RWPE2 (cell line): ENCODE measurements at places on chromosomes 4 and X.
A peak's percentile ranks its signal among the peaks of the same experiment; 100 is the strongest.

- no peak for DNase-seq
These were observed 773 bp upstream of the ZNF827 start for GRCh38 chr4:145939441-145939750.

DNA sequence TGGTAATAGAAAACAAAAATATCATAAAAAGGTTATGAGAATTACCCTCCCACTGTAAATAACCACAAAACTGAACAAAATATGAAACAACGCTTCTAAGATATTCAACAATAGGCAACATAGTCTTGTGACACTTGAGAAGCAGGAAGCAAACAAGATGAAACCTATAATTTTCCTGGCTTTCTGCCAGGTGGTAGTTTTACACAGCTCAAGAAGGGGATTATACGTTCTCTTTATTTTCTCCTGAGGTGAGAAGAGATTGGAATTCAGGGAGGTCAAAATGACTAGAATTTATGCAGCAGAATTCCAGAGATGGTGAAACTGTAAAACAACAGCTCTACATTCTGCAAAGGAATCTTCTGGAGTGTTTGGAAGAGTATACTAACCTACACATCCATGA is 186.0 kb downstream of the HHIP start:
- no peak for DNase-seq

DNA sequence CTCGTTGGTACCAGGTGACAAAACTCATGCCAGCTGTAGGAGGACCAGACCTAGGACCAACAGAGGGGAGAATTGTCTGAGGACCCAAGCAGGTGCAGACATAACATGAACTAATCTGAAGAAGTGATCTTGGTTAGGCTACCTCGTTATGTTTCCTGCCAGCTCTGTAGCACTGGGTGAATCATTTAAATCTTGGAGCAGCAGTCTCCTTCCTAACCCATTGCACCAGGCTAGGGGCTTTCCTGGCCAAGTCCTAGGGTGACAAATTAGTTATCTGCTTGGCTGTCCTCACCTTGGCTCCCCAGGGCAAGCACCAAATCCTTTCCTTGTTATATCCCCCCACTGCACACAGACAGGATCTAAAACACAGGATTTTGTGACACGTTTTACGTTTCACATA is 87.8 kb downstream of the WWC2 start:
- DNase-seq, result no peak

GRCh38 chr4:163404580-163404979 is 60.9 kb downstream of the NPY5R start:
- DNase-seq, result no peak

DNA sequence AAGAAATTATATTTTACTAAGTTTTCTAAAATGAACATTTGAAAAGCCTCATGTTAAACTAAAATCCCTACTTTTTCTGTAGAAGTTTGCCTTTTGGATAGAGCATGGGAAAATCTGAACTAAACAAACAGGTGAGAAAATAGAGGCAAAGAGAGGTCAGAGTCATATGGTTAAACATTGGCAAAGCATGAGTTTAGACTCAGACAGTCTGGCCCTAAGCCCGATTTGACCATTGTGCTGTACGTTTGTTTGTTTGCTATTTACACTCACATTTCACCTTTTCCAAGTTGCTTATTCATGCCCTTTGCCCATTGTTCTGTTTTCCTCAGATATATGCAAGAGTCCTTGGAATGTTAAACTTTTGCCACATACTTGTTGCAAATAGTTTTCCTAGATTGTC is 85.4 kb downstream of the TIGD2 start:
- no peak for DNase-seq

- DNase-seq, result no peak
These were observed 164.9 kb downstream of the DCTD start for GRCh38 chr4:182752158-182752910.

GRCh38 chr4:8117278-8117682 is 41.3 kb downstream of the ABLIM2 start:
- DNase-seq, result no peak

DNA sequence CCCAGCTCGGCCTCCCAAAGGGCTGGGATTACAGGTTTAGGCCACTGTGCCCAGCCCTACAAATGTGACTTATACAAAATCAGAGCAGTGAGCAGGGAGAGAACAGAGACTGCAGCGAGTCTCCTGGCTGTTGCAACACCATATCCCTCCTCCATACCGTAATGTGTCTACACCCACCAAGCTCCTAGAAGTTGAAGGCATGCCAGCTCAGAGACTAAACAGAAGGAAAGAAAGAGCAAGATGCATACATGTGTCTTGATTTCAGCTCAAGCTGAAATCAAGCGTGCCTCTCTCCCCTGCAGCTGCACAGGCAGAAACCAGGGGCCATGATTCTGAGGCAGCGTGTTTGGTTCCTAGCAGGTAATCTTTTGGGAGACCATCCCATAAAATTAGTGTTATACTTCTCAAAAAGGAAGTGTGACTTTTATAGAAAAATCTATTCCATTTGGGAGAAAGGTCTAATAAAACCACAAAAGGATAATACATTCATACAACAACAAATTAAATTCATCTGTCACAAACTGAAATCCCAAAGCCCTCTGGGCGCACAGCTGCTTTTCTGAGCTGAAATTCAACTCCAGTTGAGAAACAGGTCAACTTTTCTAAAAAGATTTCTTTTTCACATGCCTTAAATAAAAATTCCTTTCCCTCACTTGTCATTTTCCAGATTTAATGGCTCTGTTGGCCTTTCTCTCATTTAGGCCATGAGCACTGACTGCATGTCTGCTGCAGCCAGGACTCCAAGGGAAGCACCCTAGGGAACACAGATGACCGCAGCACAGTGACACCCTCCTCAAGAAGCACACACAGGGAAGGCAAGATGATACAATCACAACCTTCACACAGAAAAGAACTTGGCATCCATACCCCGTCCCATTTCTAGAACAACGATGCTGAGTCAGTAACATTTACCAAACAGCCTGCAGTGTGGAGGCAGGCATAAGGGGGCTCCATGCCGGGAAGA is 34.4 kb downstream of the AFAP1 start:
- DNase-seq, result no peak

GRCh38 chr4:166941629-166942028 is 292.7 kb downstream of the SPOCK3 start:
- no peak for DNase-seq

DNA sequence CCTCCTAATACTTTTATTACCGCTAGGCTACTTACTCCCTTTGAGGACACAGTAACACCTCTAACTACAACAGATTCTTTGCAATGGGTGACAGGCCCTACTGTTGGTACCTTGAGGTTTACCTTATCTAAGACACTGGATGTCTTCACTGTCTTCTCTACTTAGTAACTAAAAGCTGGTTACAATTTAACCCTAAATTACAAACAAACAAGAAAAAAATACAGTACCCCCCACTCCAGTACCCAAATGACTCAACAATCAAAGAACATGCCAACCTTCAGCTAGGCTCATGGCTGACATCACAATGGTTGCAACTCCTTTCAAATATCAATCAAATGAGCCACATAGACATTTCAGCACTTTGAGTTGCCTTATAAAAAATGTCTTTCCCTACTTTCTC is 198.0 kb downstream of the GUCY2F start:
- no peak for DNase-seq

GRCh38 chrX:536616-537015 is 94.0 kb upstream of the SHOX start:
- peak; percentile 57 for DNase-seq

DNA sequence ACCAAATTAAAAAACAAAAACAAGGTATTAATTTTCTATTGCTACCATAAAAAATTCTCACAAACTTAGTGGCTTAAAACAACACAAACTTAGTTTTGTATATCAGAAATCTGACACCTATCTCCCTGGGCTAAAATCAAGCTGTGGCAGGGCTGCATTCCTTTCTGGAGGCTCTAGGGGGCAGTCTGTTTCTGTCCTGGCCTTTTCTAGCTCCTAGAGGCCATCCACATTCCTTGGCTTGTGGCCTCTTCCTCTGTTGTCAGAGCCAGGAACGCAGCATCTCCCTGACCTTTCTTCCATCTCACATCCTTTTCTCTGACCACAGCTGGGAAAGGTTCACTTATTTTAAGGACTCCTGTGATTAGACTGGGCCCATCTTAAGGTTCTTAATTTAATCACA is 38.9 kb upstream of the TLR2 start:
- no peak for DNase-seq

DNA sequence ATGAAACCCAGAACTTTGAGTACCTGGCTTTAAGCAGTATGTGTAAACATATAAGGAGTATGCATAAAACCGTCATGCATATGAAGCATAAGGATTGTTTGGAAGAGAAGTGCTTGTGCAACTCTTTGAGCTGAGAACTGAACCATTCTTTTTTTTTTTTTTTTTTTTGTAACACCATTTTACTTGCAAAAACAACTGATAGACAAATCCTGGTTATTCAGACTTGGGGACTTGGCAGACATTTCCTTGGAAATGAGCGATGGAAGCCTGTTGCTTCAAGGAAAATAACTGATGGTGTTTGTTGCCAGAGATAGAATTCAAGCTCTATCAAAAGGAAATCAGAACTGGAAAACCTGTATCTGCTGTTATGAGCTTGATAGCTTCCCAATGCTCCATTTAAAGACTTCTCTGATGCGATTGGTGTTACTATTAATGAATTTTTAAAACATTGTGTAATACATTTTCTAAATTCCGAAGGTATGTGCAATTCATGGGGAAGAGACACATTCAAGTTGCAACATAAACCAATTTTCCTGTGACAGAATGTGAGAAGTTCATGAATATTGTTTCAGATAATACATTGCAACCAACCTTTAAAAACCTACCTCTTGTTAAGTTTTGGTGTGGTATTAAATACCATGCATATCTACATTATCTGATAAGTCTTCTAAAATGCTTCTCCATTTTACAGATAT is 47.0 kb upstream of the FAT1 start:
- no peak for DNase-seq

DNA sequence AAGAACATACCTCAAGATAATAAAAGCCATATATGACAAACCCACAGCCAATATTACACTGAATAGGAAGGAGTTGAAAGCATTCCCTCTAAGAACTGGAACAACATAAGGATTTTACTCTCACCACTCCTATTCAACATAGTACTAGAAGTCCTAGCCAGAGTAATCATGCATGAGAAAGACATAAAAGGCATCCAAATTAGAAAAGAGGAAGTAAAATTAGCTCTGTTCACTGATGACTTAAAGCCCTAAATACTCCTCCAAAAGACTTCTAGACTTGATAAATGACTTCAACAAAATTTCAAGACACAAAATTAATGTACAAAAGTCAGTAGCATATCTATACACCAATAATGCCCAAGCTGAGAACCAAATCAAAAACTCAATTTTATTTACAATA is 235.7 kb downstream of the NKX6-1 start:
- no peak for DNase-seq

- no peak for DNase-seq
These were observed 12.9 kb downstream of the PALLD start for GRCh38 chr4:168509786-168510185.

DNA sequence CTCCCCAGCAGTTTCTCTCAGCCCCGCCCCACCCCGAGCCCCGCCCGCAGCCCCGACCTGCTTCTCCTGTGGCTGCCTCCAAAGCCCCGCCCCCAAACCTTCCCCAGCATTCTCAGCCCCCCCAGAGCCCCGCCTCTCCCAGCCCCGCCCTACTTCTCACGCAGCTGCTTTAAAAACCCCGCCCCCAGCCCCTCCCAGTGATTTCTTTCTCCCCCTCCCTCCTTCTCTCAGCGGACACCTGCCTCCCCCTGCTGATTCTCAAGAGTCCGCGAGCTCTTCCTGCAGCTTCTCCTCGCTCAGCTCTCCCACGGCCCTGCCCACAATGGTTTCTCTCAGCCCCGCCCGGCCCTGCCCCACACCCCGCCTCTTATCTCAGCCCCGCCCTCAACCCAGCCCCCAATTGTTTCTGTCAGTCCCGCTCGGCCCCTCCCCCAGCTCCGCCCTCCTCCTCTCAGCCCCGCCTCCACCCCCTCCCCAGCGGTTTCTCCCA is 636 bp upstream of the EOLA1 start:
- DNase-seq, result peak; percentile 89

DNA sequence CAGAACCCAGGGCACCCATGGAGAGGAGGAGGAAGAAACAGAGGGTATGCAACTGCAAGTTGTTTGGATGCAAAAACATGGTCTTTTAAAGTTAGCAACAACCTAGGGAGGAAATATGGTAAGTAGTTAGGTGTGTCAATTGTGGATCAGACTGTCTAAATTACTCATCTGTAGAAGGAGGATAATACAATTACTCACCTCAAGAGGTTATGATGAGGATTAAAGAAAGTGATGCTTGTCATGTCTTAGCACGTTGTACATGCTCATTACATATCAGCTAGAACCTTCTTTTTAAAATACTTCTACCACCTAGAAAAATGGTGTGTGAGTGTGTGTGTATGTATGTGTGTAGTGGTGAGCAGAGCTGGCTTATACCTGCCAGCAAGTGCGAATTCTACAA is 2.3 kb upstream of the C1QTNF7 start:
- DNase-seq, result no peak

- DNase-seq, result no peak
These were observed 150.2 kb downstream of the RRAGB start for GRCh38 chrX:55867708-55868107.

DNA sequence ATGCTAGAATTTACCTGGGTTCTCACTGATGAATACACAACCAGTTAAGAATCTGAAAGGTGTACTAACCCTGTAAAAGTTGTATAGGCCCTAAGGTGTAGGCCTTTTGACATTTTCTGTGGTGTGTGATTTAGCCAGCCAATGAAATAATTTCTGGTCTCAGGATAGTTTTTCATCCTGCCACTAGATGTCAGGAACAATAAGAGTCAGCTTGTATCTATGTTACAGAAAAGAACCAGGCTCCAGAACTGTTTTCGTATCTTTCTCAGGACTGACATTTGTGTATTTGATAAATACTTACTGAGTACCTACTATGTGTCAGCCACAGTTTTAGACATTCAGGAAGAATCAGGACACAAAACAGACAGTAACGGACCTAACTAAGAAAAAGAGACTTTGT is 673.6 kb upstream of the TENM3 start:
- DNase-seq, result no peak

GRCh38 chrX:129833153-129833990 is 10.3 kb downstream of the ZDHHC9 start:
- no peak for DNase-seq

DNA sequence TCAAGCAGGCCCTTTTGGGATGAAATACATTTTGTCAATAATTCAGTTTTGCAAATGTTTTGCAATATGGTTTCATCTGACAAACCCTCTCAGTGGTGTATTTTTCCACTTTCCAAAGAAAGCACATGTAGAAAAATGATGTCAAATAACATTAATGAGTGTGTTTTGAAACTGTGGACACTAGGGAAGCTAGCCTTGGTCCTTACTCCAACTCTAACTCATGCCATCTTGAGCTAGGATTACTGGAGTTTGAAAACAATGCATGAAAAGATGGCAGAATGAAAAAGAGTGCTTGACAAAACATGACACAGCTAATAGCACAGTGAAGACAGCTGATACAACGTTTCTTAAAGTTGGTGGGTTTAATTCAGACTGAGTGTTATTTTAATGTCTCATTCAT is 41.4 kb downstream of the HAND2 start:
- DNase-seq, result no peak

GRCh38 chrX:100120956-100121355 is 289.1 kb downstream of the PCDH19 start:
- DNase-seq, result no peak

- DNase-seq, result no peak
These were observed 184.4 kb upstream of the TBC1D9 start for GRCh38 chr4:140940589-140940988.

GRCh38 chr4:8907596-8908205 is 36.1 kb upstream of the HMX1 start:
- DNase-seq, result peak; percentile 58
